ENCODE measurements at places on chromosomes 6 and 20.

DNA sequence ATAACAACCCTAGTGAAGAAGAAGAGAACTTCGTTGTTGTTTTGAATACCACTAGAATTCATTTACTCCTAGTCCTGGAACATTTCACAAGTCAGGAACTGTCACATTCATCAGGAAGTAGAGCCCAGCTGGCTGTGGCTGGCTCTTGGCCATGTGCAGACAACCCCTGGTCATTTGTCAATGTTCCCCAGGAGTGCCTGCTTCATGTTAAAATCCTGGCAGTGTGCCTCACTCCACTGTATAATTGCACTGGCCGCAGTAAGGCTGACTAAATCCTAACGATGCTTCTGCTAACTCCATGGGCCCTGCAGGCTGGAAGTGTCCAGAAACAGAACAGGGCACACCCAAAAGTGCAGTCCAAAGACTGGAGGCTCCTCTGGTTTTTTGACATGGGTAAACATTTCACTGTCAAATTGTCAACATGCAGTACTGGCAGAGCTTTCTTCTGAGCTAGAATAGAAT is 41.5 kb upstream of the ADGRF1 start:
- DNase-seq, result peak; percentile 16

GRCh38 chr6:36445621-36446020 is 2.8 kb downstream of the KCTD20 start:
- no peak for DNase-seq

DNA sequence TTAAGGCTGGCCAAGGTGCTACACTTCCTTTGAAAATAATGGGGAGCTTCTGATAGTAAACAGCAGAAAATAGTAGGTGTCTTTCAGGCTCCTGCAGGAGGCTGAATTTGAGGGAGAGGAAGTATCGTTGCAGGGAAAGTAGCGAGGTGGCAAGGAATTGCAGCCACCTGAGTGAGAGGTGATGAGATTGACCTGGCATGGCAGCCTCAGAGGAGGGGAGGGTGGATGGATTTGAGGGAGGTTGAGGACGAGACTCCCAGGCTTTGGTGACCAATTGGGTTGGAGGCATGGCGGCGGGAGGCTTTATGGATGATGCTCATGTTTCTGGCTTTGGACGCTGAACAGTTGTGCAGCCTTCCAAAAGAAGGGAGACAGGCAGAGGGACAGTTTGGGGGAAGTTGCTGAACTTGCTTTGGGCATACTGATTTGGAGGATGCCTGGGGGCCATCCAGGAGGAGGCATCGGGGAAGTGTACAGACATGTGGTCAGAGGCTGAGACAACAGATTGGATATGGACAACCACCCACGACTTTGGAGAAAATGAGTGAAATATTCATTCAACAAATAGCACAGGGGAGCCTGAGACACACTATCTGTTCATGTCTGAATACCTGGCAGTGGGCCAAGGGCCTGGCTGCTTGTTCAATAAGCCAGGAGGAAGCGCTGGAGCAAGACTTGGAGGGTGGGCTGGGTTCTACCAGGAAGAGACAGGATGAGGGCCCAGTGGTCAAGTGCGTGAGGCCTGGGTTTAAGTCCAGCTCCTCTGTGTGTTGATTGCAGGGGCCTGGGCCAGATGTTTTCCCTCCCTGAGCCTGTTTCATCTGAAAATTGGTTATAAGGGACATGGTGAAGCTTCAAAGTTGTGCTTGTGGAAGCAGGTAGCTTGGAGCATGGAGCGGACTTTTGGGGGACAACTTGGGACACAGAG is 113.2 kb downstream of the CEBPB start:
- peak; percentile 24 for DNase-seq

GRCh38 chr20:50027611-50028105 is 44.9 kb downstream of the SNAI1 start:
- DNase-seq, result peak; percentile 68

DNA sequence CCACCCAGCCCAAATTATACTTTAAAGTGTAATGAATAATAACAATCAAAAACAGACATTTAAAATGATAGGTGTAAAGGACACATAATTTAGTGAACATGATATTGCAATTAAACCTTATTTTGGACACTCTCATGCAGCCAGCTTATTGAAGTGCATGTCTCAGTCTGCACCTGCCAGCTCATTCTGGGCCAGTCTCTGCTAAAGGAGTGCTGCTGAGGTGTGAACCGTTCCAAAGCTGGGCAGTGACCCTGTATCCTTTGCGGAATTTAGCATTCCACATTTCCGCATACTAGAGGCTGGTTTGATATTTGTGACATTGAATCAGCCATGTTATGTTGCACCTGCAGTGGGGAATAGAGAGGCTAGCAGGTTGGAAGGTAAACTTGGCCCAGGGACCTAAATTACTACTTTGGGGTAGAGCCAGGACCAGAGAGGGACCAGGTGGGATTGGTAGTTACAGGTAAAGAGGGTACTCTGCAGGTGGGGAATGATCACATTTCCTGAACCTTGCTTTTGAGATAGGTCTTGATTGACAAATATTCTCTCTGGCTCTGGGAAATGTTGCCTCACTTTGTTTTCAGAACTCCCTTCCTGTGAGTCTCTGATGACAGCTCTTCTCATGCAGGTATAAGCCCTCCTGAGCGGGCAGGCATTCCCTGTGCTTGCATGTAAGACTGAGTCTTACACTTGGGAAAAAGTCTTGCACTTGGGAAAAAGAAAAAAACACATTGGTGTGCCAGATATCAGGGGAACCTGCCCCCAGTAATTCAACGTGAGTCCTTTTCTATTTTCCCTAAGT is 26.2 kb downstream of the TULP4 start:
- DNase-seq, result no peak

DNA sequence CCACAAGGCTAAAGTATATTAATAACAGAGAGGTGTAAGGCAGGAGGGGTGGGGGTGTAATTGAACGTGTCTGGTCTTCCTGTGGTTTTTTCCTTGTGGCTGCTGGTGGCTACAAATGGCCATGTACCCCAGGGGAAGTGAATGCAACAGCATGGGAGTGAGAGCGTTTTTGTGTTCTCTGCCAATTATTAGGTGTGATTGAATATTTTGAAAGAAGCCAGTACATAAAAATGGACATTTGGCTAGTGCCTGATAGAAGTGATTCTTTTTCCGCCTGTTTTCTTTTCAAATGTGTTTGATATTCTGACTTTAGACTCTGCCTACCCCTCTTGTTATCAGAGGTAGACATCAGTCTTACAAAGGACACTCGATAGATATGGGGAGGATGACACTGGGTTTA is 141.3 kb downstream of the PRL start:
- DNase-seq, result no peak

DNA sequence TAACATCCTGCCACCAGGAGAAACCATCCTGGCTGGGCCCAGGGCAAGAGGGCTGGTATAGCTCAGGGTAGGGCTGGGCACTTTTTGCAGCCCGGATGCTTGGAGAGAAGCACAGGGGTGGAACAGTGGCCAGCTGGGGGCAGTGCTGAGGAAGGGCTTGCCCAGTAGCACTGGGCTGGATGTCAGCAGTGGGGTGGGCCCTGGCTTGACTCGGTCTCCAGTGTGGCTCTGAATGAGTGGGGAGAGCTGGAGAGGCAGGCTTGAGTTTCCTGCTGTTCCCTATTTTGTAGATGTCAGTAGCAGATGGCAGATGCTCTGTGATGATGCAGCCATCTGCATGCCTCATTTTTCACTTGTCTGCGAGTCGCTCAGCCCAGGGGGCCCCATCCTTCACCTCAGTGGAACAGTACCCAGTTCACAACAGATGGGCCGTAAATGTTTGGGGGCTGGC is 56.3 kb upstream of the TULP1 start:
- DNase-seq, result no peak

GRCh38 chr6:25288518-25288917 is 9.3 kb downstream of the CARMIL1 start:
- DNase-seq, result no peak

DNA sequence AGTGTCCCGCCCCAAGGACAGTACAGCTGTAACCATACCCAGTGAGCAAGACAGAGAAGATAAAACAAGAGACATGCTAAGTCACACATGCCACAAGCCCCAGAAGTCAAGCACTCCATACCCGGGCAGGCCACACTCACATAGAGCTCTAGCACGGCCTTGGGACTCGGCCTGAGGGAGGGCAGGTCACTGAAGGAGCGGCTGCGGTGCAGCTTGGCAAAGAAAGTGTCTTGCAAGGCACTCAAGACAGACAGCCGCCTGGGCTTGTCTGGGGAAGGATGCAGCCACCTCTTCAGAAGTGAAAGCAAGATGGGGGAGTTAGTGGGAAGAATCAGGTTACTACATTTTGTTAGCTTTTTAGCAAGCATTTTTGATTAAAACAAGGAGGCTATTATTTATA is 48.7 kb upstream of the ARMH2 start:
- DNase-seq, result no peak

- no peak for DNase-seq
Measured at GRCh38 chr6:167572841-167573271, 248.0 kb downstream of the TTLL2 start.

- DNase-seq, result no peak
Measured at GRCh38 chr20:32294071-32294470, 16.6 kb downstream of the KIF3B start.

- no peak for DNase-seq
Measured at GRCh38 chr6:48754641-48755040, 643.6 kb upstream of the PTCHD4 start.

GRCh38 chr6:112036088-112036637 is 17.7 kb upstream of the CCN6 start:
- no peak for DNase-seq

- DNase-seq, result no peak
Measured at GRCh38 chr20:31573555-31574321, 31.4 kb upstream of the ID1 start.

GRCh38 chr20:20780127-20780824 is 67.8 kb upstream of the RALGAPA2 start:
- DNase-seq, result no peak

DNA sequence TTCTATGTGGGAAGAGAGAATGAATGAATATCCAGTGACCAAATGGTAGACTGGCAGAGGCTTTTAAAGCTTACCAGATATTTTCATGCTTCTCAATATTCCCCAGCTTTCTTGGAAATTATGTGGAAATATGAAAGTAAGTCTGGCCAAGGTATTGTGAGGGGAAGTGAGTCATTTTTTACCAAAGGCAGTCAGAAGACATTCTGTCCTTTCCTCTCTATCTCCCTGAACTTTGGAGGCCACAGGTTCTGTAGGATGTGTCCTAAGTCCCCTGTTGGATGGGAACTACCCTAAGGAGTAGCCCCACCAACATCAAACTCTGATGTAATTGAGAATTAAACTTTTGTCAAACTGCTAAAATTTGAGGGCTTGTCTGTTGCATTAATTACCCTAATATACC is 593.8 kb upstream of the NRSN1 start:
- no peak for DNase-seq

- DNase-seq, result no peak
Measured at GRCh38 chr6:17419189-17419575, 25.8 kb downstream of the CAP2 start.

DNA sequence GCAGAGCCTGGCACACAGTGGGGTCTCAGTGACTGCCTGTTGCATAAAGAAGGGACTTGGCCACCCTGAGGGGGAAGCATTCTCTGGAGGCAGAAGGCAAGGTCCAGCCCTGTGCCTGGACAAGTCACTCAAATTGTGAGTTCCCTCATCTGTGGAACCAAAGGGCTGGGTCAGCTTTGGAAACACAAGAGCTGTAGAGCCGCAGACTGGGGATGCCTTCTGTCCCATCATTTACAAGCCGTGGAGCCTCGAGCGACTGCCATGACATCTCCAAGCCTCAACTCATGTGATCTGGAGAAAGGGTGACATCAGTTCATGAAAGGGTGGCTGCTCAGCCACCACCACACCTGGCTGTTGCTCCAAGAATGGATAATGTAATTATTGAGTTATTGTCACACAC is 20.4 kb upstream of the SIRPD start:
- DNase-seq, result no peak

DNA sequence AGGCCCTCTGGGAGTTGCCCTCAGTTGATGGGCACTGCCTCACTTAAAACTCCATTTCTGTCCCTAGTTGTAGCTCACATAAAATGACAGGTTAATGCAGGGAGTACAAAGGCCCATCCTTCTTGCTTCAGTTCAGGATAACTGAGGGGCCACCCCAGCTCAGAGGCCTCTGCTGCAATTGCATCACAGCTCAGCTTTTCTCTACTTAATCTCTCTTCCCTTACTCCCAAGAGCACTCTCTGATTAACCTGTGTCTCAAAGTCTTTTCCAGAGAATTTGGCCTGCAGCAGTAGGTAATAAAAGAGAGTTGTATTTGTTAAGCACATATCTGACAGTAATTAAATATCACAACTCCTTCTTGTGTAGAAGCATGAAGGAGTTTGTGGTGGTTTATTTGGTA is 40.9 kb upstream of the FLRT3 start:
- DNase-seq, result no peak

- no peak for DNase-seq
Measured at GRCh38 chr6:79082304-79082703, 4.2 kb upstream of the PHIP start.

- no peak for DNase-seq
Measured at GRCh38 chr6:134550604-134551003, 232.7 kb upstream of the SGK1 start.

Data from kidney glomerular epithelial cell (primary cell).